Kasumi-1 (cell line): ENCODE measurements at places on chromosomes 2 and 18.
A peak's percentile ranks its signal among the peaks of the same experiment; 100 is the strongest.

GRCh38 chr2:215022418-215022817 is 116.0 kb downstream of the ABCA12 start:
- DNase-seq, result no peak

DNA sequence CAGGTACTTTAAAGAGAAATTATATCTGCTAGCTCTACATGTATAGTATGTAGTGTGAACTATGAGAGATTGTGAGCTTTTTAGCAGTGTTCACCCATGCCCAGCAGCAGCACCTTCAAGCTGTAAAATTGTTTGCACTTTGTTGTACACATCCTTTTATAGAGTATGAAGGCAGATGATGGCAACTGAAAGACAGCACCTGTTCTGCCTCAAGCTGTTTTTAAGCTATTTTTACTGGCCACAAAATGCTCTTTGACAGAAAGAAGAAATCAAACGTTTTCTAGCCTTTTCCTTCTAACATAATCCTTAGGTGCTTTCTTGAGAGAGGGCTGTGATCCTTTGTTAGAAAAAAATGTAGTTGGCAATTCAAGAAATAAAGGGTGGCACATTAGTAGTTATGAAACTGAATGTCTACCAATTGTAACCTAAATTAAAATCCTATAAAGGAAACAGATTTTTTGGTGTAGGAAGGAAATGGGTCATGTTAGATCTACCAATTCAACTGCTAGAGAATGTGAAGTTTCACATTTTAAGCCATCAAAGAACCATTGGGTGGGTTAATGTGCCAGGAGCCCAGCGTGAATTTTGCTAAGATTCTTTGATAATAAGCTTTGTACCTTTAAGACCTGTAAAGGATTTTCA is 59.5 kb downstream of the R3HDM1 start:
- no peak for DNase-seq

GRCh38 chr2:1812926-1813325 is 68.6 kb upstream of the PXDN start:
- no peak for DNase-seq

GRCh38 chr2:145887915-145888314 is 1368.0 kb upstream of the ZEB2 start:
- DNase-seq, result no peak

DNA sequence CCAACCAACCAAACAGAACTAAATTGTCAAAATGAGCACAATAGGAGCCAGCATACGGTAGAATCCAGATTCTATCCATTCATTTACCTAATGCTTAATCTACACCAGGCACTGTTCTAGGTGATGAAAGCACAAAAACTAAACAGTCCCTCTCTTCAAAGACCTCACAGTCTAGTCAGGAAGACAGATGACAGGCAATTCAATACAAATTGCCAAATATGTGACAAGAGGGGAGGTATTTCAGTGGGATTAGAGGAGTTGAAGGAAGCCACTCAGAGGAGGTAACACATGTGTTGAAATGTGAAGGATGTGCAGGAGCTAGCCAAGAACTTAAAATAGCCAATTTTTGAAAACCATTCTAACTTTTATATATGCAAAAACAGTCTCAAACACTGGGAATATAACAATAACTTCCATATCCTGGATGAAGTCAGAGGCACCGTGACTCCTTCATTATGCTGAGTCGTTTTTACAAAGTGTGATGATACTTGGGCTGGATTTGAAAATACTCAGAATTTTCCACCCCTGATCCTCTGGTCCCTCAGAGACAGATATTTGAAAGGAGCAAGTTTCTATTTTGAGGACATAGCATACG is 204.9 kb downstream of the PID1 start:
- DNase-seq, result no peak

- DNase-seq, result no peak
Observed at GRCh38 chr18:40832362-40832761, 1122.7 kb upstream of the PIK3C3 start.

DNA sequence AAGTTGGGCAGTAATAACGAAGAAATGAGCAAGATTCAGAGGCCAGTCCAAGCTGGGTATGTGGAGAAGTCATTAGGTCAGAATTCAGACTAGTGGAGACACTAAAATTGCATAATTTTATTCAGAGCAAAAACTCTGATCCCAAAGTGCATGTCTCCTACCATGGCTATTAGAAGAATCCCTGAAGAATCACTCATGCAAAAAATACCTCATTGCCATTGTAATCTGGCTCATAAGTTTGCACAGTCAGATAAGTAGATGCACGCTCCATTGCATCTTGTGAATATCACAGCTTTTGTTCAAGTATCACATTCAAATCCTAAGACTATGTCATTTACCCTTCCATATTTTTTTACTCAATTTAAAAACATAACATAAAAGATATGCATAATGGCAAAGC is 692.2 kb upstream of the KLHL29 start:
- DNase-seq, result no peak

DNA sequence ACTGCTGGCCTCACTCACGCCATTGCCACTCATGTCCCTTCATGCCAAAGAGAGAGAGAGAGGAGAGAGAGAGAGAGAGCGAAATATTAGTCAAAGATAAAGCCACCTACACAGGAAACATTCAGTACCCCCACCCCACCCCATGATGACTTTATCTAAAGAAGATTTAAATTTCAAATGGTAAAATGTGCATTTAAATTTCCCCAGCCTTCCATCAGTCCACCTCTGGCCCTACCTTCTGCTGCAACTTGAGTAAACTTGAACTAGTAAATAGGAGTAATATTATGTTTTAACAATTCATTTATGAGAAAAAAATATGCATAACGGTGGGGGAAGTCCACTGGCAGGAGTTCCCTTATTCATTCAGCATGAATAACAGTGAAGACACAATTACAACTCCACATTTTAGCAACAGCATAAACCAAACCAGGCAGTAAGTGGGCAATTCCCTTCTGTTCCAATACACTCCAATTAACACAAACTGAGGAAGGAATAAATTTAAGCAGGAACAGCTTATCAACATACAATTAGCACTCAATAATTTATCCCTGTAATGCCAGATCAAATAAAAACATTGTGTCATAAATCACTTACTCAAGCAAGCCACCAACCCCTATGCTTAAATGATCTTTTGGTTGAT is 264.2 kb downstream of the LNPK start:
- DNase-seq, result no peak

DNA sequence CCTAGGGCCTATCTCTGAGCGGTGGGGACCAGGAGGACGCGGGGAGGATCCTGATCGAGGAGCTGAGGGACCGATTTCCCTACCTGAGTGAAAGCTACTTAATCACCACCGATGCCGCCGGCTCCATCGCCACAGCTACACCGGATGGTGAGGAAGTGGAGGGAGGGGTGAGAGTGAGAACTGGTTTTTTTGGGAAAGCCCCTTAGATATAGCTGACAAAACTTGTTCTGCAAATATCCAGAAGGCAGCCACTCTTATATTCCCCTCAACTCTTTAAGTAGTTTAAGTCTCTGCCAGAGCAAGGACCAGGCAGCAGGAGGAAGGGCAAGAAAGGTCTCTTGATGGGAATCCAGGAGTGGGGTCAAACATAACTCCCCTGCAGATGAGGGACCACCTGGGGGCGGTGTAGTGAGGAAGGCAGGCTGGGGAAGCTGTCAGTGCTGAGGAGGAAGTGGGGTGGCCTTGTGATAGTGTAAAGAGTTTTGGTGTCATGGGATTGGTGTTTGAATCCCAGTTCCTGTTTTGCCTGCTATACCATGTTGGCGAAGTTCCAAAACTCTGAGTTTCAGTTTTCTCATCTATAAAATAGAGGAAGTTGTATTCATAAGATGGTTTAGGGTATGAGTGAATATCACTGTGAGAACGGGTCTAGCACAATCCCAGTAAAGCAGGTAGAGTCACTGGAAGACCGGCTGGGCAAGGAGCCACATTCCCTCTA is 3.4 kb downstream of the NAGK start:
- DNase-seq, result peak; percentile 98

GRCh38 chr2:8337321-8337720 is 344.5 kb upstream of the ID2 start:
- no peak for DNase-seq

DNA sequence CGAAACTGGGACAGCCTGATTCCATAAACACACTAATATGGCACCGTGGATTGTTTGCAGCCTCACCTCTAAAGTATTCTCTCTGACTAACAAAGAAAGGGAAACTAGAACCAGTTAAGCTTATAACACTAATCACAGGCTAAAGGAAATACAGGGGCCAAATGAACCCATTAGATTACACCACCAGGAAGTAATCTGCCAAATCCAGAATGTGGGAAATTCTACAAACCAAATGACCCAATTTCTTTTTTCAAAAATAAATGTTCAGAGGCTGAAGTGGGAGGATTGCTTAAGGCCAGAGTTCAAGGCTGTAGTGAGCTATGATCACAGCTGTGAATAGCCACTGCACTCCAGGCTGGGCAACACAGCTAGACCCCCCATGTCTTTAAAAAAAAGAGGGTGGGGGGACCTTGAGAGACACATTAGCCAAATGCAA is 1.5 kb upstream of the MPPE1 start:
- peak; percentile 8 for DNase-seq

DNA sequence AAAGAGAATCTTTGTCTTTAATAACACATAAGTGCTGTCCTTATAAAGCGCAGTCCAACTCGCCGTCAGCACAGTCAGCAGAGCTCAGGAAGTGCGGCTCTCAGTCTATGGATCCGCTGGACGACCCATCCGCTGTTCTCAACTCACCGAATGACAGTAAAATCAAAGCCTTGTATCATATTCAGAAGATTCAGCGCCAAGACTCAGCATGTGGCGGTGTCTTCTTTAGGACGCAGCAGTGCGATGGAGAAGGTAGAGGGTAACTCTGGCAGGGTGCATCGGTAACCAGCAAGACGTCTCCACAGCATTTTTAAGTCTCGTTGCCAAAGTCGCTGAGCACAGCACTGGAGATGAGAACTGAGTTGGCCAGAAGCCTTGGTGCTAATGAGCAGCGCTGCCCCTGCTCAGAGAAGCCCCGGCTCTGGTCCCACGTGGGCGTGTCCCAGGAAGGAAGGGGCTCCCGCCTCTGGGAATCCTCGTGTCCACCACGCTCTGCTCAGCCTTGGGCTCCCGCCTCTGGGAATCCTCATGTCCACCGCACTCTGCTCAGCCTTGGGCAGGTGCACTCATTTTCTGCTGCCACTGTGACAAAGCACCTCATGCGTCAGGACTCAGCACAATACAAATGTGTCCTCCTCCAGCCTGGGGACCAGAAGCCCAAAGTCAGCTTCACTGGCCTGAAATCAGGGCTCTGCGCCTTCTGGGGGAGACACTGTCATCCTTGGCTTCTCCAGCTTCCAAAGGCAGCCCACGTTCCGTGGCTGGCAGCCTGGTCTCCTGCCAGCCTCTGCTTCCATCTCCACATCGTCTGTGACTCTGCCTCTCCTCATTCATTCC is 238.0 kb upstream of the SALL3 start:
- DNase-seq, result no peak

DNA sequence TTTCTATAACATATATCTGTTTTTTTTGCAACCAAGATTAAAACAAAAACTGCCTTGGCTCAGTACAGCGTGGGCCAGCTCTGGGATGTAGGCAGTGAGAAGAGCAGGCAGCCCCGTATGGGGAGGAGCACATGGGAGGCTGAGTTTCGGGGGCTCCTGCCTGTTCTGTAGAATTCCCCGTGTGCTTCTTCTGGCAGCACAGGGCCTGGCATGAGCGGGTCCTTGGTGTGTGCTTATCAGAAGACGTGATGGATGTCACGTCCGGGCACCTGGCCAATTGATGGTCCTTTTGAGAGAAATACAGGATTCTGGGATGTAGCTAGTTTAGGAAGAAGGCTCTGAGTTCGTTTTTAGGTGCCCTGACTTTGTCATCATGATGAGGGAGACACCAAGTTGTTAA is 16.2 kb downstream of the IMPA2 start:
- no peak for DNase-seq

GRCh38 chr2:120699292-120699691 is 36.4 kb upstream of the GLI2 start:
- no peak for DNase-seq

DNA sequence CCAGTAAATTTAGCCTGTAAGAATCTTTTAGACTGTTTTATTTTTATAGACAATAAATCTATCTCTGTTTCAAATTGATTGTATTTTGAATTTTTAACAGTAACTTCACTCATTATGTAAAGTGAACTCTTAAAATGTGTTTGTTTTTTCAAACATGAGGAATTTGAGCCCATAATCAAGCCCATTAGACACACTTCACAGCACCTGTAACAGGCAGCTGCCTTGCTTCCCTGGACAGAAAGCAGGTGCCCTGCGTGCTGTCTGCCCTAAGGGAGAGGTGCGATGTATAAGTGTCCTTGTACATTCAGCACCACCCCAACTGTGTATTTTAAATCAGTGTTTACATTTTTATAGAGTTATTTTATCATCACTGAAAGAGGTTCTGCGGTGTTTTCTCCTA is 186.5 kb upstream of the TPO start:
- DNase-seq, result no peak

DNA sequence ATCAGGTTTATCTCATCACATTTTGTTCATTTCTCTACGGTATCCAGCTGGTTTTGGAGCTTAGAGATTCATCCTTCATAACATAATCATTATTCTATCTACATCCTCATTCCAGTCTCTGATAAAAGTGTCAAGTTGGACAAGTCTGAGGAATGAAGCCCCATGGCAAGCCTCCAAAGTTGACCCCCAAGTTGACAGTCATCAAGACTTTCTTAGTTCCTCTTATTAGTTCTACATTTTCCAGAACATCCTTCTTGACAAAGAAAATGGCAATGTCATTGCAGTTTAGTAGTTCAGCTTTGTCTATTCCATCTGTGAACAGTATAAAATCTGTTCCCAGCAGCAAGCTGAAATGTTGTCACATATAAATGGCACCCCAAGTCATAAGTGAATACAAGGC is 4.5 kb upstream of the TMSB10 start:
- no peak for DNase-seq

DNA sequence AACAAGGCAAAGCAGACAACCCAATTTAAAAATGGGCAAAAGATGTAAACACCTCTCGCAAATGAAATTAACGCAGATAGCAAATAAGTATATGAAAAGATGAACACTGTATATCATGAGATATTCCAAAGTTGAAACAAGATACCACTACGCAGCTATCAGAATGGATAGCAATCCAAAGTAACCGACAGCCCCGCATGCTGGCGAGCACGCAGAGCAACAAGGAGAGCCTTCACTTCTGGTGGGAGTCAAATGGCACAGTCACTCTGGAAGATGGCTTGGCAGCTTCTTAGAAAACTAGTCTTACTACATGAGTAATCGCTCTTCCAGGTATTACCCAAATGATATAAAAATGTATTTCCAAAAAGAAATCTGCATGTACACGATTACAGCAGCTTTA is 1.4 kb downstream of the NDUFA10 start:
- DNase-seq, result no peak

GRCh38 chr2:219638948-219639755 is 11.7 kb downstream of the SLC4A3 start:
- DNase-seq, result no peak

DNA sequence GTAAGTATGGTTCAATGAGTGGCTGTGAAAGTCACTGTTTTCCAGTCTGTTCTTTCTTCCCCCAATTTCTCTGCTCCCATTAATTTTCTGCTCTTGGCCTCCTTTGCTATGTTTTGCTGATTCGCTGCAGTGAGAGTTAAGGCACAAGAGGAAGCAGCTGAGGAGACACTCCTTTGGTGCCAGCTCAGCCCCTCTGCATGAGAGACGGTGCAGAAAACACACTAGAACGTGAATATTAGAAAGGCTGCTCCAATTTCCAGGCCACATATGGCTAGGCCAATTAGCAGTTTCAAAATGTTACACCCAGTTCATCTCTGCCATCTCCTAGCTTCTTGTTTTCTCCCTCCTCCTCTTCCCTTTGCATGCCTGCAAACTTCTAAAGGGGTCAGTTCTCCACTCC is 38.9 kb downstream of the AKAIN1 start:
- DNase-seq, result no peak

- no peak for DNase-seq
Observed at GRCh38 chr2:224518806-224519580, 66.2 kb downstream of the CUL3 start.
